ENCODE measurements at places on chromosomes 1 and 21.

GRCh38 chr1:201515895-201516294, 9.0 kb upstream of the CSRP1 start:
- DNase-seq, result peak; percentile 39

DNA sequence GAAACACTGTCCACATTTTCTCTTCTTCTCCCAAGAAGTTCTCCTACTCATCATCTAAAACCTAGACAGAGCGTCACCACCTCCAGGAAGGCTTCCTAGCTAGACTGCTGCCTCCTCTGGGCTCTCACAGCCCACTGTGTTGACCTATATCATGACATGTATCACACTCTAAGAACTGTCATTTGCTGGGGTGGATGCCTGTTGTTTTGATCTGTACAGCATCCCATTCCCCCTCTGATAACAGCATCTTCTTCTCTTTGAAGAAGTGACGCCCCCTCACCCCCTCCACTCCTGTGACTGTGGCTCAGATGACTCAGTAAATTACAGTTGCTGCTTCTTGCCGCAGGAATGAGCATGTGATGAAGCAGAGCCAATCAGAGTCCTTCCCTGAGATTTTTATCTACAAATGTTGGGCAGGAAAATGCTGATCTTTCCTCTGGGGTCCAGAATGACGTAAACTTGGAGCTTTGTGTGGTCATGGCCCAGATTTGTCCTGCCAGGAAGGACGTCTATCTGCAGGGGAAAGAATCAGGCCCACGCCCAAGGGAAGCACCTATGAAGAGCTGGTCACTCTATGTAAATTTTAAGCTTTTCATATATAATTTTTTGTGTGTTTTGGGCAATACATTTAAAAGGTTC, 28.0 kb upstream of the FOXO6 start:
- DNase-seq, result peak; percentile 73

DNA sequence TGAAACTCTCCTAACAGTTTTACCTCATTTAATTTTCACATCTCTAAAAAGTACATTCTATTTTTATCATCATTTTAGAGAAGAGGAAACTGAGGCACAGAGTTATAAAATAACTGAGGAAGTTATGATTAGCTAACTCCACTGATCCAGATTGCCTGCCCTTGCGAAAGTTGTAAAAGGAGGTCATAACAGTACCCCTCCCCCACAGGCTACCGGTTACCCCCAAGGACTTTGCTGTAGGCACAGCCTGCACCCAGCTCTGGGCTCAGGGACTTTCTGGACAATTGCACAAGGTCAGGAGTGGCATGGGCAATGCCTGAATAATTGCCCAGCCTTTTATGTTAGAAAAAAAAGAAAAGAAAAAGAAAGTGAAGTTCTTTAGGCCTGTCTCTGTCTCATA, 22.7 kb downstream of the PIGM start:
- no peak for DNase-seq

DNA sequence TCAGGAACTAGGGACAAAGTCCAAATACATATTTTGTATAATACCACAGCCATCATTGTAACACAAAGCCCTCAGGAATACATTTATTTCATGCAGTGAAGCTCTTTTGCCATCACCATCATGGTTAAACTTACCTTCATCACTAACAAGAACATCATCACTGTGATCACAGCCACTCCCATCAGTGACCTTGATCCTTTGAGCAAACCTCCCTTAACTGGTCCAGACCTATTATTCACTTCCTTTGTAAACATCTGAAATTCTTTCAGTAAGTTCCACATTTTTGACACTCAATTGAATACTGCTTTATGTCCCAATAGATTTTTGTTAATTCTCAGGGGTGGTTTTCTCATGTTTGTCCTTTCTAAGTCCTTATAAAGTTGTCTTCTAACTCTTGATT, 16.2 kb upstream of the KPRP start:
- no peak for DNase-seq

DNA sequence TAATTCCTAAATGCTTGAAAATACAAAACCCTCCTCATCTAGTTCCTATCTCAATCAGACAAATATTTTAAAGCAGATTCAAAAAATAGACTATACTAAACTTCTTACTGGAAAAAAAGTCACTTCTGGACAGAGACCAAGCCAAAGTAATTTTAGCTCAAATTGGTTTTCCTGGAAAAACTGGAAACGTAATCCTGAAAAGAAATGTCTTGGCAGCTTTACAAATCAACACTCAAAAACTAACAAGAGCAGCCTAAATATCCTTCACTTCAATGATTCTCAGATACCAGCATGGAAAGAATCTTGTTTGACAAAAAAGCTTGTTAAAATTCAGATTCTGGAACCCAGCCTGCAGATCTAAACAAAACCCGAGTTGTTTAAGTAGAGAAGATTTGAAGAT, 9.1 kb upstream of the GPR88 start:
- no peak for DNase-seq

DNA sequence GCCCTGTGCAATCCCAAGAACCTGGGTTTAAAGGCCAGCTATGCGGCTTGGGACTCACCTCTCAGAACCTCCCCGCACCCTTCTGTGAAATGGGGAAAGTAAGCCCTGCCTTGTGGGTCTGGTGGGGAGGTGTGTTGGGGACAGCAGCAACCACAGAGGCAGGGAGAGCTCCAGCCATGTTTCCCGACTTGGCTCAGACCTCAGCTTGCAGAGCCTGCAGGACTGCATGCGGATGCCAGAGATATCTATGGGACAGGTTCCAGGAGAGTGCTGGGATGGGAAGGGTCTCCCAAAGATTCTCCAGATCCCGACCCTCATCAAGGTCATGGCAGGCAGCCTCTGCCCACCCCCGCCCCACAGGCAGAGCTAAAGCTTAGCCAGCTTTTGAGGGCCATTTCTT, 20.2 kb downstream of the PADI1 start:
- DNase-seq, result no peak

DNA sequence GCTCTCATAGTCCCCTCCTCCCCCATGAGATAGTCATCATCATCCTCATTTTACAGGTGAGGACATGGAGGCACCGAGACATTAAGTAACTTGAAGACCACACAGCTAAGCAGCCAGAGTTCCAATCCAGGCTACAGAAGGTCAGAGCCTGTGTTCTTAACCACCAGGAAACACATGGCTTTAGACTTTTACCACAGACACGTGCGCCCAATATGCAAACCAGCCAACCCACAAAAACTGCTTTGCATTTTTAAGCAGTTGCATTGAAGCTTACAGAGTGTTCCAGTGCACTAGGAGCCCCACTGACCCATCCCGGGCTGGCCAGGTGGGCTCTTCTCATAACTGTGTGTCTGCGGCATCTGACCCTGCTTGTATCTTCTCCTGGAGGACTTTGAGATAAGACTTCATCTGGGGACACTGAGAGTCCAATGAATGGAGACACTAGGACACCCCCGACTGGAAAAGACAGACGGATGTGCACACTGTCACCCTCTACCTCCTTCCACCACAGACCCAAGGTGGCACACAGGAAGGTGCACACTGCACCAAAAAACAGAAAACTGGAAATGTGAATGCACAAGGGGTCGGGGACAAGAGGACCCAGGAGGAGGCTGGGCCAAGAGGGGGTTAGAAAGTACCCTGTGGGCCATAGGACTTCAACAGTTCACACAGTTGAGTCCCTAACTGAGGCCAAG, 56.4 kb downstream of the ETS2 start:
- no peak for DNase-seq

- no peak for DNase-seq
Observed at GRCh38 chr1:40782371-40782956, 1.1 kb upstream of the KCNQ4 start.

GRCh38 chr1:241453732-241454131, 65.8 kb downstream of the FH start:
- no peak for DNase-seq

DNA sequence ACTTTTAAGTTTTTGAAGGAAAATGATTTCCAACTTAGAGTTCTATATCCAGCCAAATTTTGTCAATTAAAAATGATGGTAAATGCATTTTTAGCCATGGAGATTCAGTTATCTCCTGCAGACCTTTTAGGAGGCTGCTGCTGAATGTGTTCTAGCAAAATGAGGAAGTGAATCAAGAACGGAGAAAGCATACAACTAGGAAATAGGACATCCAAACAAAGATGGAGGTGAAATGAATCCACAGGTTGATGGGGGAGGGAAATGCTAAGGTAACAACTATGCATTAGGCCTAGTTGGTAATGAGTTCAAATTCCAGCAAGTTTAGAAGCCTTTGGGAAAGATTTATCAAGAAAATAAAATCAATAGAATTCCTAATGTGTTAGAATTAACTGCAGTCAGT, 80.5 kb downstream of the FNBP1L start:
- DNase-seq, result no peak

- DNase-seq, result no peak
Observed at GRCh38 chr1:245526141-245526540, 371.4 kb downstream of the KIF26B start.

- peak; percentile 43 for DNase-seq
Observed at GRCh38 chr1:94884106-94884505, 42.8 kb downstream of the CNN3 start.

- DNase-seq, result no peak
Observed at GRCh38 chr1:36419140-36419539, 21.4 kb upstream of the LSM10 start.

DNA sequence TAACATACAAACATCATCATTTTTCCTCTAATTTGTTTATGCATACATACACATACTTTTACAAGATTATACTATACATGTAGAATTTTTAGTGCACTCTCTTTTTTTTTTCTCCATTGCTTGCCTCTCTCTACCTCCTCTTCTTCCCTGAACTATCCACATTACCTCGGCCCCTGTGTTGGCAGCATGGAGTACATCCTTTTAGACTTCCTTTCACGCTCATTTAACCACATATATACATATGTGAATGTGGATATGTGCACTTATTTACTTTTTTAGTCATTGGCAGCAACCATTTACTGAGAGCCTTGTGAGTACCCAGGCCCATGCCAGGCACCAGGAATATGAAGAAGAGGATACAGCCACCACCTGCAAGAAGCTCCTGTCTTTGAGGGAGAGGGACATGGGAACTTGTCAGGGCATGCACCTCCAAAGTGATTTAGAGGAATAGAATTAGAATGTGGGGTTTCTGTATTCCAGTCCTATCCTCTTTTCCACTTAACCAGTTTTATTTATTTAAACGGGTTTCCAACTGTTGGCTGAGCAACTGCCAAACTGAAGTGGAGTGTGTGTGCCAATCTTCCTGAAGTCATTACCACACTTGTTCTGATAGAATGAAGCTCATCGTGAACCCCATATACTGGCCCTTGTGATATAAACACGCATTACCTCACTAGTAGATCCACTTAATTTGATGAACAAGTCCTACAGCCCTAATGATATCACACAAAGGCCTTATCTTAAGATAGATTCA, 212.6 kb downstream of the TNR start:
- DNase-seq, result no peak

- DNase-seq, result no peak
Observed at GRCh38 chr1:25642574-25643108, 26.1 kb downstream of the MAN1C1 start.

DNA sequence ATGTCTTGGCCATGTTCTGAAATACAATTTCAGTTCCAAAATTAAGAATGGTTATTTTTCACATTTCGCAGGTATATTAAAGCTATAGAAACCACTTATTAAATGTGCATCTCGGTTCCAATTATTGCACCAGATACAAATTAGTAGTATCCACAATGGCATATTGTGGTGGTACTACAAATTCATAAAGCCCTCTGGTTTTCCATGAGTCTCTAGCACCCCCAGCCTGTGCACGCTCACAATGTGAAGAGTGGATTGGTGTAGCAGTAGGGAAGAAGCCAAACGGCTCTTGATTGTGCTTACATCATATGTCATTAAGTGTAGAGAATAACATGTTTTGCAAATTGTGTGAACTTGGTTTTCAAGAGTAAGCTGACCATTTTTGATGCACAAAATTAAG, 1.9 kb upstream of the BRINP3 start:
- no peak for DNase-seq

DNA sequence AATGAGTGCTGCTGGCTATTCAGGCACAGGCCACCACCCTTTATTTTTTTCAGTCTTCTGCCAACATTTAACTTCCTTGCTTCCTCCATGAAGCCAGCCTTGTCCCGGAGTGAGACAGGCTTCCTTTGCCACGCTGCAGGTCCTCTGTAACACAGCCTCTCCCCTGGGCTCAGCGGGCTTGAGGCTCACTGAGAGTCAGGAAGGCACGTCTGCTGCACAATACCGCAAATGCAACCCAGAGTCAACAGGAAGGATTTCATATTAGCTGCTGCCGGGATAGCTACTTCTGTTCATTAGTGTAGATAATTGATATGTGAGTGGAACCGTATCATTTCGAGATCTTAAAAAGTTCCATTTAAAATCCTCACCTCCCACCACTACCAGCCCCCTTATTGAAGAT, 22.5 kb downstream of the MYOG start:
- no peak for DNase-seq

GRCh38 chr21:35563885-35564451, 496.4 kb downstream of the SETD4 start:
- no peak for DNase-seq

GRCh38 chr1:191585095-191585494, 573.2 kb upstream of the RGS18 start:
- no peak for DNase-seq

DNA sequence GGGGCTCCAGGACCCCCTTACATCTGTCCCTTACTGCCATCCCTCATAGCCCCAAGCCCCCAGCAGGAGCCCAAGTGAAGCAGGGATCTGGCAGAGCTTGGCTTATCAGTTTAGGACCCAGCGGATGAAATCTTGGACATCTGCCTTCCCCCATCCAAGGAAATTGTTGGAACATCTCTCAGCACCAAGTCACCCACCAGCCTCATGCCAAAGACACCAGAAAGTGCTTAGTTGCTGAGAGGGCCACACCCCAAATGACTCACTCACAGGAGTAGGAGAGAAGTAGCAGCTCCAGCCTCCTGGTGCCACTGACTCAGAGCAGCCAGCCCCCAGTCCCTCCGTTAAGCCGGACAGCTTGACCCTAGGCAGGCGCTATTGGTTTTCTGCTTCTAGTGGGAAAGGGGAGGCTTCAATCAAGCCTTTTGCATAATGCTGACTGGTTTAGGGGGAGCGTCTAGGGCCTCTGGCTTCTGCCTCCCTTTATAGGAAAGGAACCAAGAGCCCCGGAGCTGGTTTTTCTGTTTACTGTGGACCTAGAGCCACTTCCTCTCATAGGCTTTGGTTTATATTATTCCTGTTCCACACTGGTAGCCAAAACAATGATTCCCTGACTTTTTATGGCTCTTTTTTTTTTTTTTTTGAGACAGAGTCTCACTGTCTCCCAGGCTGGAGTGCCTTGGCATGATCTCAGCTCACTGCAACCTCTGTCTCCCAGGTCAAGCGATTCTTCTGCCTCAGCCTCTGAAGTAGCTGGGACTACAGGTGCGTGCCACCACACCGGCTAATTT, 114.2 kb upstream of the IPO9 start:
- DNase-seq, result peak; percentile 98

DNA sequence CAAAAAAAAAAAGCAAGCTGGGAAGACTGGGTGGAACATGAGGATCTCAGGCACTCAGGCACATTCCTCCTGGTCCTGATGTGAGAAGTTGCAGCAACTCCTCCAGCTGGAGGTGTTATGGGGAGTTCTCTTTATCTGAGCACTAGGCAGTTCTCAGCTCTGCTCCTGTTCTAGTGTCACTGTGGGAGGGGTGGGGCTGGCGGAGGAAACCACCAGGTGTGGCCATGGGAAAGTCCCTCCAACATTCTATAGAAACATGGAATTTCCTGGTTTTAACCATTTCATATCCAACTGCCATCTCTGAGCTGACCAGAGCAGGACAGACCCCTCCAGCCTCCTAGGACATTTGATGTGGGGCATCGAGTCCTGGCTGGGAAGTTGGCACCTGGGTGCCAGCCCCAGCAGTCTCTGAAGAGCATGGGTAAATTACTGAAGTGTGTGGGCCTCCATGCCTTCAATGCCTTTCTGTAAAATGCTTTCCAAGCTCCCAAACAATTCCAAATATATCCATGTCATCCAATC, 804 bp upstream of the IKBKE start:
- DNase-seq, result peak; percentile 73
